ENCODE measurements at places on chromosomes 12 and 14. TPM values are rescaled to one million over a fixed set of nuclear protein-coding genes. Genes with fewer than 3 reads are reported as not detected.

Gene KRT74
- total RNA-seq: not detected

DNA sequence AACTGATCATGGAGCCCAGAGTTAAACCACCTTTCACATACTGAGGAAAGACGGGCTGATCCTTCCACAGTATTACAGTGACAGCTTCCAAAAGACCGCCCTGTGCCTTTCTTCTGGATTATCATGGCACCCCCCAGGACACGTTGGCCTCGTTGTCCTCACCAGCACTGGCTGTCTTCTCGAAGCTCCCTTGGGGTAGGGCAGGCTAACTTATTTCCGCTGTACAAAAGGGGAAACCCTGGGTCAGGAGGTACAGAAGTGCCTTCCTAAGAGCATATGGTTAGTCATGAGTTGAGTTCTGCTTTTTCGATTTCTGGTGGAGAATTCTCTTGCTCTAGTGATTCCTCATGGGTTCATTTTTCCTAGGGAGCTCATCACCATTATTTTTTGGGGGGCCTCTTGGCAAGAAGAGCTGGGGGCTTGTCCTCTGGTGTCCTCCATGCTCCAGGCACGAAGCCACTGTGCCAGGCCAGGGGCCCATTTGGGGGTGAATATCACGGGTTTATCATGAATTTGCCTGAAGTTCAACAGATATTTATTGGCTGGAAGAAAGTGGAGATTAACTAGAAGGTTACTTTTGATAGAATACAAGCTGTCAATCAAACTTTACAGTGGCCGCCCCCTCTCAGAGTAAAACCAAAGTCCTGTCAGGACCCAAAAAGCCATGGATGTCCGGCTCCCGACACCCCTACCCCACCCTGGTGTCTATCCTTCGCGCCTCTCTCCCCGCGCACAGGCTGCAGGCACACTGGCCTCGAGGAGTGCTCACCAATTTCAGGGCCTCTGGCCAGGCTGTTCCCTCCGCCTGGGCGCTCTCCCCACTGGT lies 8.8 kb upstream of the TRAF3 start:
- no peak for DNase-seq

Gene TMEM260
- total RNA-seq: 31.0 TPM

GRCh38 chr12:85509081-85509856 lies 229.2 kb downstream of the ALX1 start:
- DNase-seq: no peak

- DNase-seq: no peak
Measured at GRCh38 chr12:40988355-40988754, 199.8 kb upstream of the PDZRN4 start.

Gene SDS
- 0.62 TPM for total RNA-seq

DNA sequence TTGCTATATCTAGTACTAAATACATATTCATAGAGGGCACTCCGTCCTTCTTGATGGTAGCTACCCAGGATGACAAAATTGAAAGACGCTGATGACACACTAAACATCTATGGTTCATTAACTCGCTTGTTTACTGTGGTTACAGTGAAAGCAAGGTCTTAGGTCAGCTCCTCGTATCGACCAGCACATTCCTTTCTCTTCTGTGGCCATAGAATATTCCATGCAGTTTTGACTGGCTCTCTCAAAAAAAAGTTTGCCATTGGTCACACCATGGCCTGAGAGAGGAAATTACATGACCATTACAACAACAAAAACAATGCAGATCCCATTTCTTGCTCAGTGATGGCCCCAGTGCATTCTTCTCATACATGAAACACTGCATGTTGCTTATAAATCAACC lies 411.4 kb upstream of the SOX5 start:
- DNase-seq: no peak

DNA sequence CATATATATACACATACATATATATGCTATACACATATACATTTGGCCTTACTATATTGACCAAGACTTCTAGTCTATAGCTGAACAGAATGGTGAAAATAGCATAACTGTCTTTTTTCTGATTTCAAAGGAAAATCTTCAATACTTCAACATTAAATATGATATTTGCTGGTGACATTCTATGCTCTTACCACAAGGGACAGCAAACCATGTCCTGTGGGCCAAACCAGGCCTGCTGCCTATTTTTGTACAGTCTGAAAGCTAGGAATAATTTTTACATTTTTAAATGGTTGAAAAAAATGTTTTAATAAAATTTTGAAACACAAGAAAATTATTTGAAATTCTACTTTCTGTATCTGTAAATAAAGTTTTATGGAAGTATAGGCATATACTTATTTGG lies 63.6 kb downstream of the EML5 start:
- DNase-seq: no peak

All from occipital lobe (tissue), 3 donors.